ENCODE measurements at places on chromosomes 7 and 10.
A peak's percentile ranks its signal among the peaks of the same experiment; 100 is the strongest.

DNA sequence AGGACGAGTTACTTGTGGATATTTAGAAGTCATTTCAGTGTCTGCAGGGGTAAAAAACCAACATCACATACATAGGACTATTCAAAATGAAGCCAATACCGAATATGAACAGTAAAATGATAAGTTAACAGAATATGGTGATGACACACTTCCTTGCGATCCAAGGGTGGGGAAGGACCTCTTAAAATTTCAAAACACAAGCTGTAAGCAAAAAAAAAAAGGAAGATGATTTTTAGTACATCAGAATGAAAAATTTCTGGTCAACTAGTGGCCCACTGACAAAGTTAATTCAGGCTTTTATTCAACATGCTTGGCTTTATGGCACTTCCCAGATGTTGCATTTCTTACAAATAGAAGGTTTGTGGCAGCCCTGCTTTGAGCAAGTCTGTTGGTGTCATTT lies 19.0 kb upstream of the GALNTL5 start:
- DNase-seq = no peak

DNA sequence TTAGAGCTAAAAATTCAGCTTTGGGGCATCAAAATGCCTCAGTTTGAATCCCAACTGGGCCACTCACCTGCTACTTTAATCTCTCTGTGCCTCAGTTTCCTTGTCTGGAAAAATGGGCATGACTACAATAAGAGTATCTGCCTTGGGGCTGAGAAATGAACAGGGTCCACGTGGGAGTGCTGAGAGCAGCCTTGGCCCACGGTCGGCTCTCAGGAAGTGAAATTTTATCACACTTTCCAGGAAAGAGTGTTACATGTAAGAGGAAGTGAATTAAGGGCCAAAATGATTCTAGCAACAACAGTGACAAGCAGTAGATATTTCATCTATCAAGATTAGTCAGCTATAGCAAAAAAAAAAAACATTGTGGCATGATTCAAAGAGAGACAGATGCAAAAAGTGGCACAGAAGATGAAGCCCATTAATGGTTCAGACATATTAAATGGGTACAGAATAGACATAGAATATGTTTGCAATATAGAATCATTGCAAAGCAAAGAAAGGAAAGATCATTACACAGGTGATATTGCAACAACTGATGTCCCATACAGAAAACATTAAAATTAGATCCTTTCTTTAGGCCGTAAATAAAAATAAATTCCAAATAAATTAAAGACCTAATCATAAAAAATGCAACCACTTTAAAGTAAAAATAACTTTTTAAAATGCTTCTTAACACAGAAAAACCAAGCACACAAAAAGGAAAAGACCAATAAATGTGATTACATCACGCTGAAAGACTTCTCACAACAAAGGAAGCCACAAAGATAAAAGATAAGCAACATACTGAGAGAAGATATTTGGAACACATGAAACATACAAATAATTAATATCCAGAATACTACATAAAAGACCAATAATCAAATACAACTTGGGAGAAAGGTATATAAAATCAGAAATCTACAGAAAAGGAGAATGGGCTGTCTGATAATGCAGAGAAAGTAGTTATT lies 4.3 kb downstream of the TMEM273 start:
- no peak for DNase-seq

DNA sequence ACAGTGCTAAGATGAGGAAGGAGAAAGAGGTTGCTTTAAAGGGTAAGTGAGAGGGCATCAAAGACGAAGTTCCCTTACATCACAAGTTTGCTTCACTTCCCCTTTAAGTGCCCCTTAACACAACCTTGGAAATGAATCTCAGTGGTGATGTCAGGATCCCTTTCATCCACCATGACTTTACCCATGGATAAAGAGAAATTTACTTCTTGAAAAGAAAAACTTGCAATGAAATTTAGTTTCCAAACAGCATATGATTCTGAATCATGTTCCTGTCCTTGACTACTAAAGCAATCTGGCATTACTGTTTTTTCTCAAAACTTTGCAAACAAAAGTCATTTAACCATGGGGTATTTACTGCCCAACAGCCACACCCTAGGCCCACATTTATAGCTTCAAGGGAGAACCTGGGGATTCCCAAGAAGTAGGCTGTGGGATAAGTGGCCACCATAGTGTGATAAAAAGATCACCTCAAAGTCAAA lies 135.9 kb downstream of the ITGB8 start:
- no peak for DNase-seq

GRCh38 chr10:112208997-112209396 lies 25.4 kb upstream of the GPAM start:
- DNase-seq = no peak

DNA sequence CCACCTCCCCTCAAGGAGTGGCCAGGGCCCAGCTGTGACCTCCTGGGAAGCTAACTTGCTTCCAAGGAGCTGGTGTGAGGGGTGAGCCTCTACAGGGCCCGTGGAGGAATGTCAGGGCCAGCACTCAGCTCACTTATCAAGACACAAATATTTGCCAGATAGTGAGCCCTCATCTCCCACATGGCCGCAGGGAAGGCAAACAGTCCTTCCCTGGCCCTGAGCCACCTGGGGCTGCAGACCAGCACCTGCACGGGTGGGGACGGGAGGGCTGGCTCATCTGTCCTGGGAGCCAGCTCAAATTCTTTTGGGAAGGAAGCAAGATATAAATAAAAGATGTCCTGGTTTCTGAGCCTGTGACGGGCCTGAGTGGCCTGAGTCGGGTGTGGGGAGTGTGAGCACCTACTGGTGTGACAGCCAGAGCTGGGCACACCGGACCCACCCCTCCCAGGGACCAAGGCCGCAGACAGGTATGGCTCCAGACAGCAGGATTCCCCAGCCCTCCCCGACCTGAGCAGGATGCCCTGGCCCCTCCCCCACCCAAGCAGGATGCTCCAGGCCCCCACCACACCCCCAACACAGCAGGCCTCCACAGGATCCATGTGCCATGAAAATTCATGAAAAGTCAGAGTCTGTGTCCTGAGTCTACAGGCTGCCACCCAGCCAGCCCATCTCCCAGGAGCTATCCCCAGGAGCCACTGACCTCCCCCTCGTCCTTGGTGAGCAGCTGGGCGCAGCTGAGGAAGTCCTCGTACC lies 148.0 kb downstream of the MAPK8 start:
- peak; percentile 2 for DNase-seq
